ENCODE measurements at places on chromosomes 1 and 21.
A peak's percentile ranks its signal among the peaks of the same experiment; 100 is the strongest.

DNA sequence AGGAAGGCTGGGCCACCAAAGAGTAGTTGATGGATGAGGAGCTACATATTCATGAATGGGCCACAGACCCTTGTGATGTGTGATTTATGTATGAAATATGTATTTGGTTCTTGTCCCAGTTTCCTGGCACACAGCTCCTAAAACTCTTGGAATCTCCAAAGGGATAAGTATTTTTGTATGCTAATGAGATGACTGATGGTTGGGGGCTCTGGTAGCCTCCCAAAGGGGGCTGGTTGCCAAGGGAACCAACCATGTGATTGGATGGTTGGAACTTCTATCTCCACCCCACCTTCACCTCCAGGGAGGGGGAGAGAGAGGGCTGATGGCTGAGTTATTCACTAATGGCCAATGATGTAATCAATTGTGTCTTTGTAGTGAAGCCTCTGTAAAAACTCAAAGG lies 77.1 kb downstream of the ZNF281 start:
- DNase-seq: no peak

DNA sequence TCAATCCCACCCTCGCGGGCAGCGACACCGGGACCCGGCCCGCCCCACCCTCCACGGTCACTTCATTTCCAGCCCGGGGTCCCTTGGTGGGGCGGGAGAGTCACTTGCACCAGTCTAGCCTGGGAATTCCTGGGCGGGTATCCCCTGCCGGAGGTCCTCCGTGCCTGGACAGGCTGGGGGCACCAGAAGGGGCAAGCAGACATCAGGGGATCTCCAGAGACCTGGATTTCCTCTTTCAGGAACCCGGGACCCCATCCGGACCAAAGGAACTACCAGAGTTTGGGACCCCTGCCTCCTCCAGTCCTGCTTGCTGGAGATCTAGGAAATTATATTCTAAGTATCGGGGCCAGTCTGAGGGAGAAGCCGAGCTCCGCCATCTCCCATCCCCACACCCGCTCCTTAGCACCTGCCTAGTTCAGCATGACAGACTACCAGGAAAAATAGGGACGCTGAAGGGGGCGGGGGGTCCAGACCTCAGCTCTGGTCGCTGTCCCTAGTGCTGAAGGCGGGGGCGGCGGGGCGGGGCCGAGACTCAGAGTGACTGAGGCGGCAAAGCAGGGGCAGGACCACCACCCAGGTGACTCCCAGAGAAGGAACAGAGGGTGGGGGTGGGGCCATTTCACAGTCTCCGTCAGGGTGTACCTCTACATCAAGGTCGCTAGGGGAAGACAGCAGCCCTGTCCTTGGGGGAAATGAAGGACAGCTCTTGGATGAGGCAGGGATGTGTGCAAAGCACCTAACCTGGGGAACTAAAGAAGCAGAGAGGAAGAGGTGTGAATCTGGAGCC lies 832 bp downstream of the HCN3 start:
- DNase-seq: peak; percentile 69

DNA sequence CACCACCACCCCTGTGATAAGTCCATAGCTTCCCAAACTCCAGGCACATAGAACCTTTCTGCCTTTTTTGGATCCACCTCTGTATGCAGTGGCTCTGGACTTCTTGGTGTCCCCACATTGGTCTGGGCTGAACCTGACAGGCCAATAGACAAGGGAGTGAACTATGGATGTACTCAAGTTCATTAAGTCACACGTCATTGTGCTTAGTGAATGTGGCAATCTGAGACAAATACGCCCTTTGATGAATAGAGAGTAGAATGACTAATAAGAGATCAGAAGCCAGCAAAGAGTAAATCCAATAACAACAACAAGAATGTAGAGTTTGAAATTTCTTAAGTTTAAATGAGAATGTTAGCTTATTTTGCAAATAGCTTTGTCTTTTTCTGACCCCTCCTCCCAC lies 114.8 kb downstream of the ST6GALNAC3 start:
- no peak for DNase-seq

GRCh38 chr21:33199100-33199464 lies 30.7 kb upstream of the IFNAR2 start:
- DNase-seq: no peak

DNA sequence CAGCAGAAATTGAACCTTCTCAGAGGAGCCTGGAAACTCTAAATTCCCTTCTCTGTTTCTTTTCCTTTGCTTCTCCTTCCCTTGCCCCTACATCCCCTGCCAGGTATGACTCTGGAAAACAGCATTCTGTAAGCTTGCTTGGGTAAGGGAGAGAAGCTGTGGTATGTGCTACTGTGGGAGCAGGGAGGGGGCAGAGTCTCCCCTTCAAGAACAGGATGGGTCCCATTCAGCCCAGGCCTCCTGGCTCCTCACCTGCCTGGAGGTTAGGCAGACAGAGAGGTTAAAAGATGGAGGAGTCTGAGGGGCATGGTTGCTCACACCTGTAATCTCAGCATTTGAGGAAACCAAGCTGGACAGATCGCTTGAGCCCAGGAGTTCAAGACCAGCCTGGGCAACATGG lies 40.6 kb upstream of the UBE2U start:
- no peak for DNase-seq

- no peak for DNase-seq
These were observed 32.3 kb downstream of the VWA5B1 start for GRCh38 chr1:20322825-20323612.

All from omental fat pad (tissue), 4 donors.